ENCODE measurements at places on chromosomes 1 and 21.
A peak's percentile ranks its signal among the peaks of the same experiment; 100 is the strongest.

DNA sequence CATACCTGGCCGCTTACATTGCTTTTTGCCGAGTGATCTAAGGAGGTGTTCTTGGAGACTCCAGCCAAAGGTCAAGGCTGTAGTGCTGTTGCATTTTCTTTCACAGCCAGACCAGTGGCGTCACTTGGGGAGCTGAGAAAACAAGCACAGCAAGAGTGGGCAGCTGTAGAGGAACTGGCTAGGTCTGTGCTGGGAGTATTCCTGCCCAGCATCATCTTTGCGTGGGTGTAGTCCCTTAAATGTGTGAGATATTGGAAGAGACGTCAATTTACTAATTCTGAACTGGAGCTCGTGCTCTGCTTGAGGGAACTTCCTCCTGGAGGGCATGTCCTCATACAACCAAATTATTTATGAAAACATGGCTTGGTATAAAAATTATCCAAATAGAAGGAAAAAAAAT, 10.2 kb downstream of the UBIAD1 start:
- DNase-seq = no peak

- no peak for DNase-seq
Observed at GRCh38 chr1:30467101-30467500, 256.3 kb downstream of the MATN1 start.

GRCh38 chr1:162939035-162939434, 78.1 kb upstream of the CCDC190 start:
- DNase-seq = no peak

DNA sequence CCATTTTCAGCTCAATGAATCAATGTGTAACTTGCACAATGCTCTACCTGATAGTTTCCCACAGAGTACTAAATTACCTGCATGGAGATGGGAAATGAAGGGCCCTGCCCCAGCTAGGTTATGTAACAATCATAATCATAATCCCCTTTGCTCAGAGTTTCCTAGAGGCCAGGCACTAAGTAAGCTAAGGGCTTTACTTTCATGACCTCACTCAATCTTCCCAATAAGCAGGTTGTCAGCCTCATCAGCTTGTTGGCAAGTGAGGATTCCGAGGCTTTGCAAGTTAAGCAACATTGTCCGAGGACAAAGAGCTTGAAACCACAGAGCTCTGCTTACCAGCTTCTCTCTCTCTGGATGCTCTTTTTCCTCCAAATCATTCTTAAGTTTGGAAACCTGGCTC, 64.1 kb upstream of the NTPCR start:
- no peak for DNase-seq

DNA sequence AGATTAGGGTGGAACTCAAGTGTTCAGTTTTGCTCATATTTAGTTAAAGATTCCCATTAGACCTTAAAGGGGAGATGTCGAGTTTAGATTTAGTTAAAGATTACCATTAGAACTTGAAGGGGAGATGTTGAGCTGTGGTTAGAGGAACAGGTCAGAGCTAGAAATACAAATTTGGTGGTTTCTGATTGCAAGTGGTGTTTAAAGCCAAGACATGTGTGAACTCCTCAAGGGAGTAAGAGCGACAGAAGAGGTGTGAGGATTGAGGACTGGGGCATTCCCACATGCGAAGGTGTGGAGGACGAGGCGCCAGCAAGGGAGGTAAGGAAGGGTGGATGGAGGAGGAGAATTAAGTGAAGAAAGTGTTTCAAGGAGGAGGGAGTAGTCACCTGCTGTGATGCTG, 168.6 kb downstream of the IER5 start:
- DNase-seq = no peak

GRCh38 chr1:113255720-113256347, 134.5 kb upstream of the MAGI3 start:
- peak; percentile 4 for DNase-seq

DNA sequence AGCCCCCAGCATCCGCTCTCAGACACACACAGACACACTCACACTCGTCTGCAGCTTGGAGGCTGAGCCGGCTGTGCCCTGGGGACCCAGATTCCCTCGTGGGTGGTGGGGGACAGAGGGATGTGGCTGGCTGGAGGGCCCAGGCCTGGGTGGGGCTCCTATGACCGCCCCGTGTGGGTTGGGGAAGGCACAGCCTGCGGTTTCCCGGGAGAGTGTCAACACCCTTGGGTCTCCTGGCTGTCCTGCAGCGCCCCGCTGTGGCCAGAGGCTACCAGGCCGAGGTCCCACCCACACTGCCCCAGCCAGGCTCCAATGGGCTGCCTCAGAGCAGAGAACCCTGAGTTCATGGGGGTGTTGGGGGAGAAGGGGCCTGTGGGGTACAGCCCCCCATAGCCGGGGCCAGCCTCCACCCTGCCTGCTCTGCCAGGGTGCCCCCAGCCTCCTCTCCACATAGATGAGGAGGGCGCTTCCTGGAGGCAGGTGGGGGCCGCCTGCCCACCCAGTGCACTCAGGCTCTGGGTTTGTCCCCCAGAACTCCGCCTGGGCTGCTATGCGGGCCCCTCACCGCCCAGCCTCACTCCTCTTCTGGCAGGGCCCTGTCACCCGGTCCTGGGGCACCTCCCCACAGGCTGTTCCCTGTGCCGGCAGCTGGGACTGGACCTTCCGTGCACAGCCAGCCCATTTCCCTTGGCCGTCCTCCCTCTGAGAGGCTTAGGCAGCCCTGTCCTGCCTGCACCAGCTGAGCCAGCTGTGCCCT, at the start of gene TTC34:
TSS of gene TTC34 (minus strand) at position 159 of the 757 bp plus-strand sequence. CDS start 866 bp downstream, outside the sequence.
- DNase-seq = no peak

DNA sequence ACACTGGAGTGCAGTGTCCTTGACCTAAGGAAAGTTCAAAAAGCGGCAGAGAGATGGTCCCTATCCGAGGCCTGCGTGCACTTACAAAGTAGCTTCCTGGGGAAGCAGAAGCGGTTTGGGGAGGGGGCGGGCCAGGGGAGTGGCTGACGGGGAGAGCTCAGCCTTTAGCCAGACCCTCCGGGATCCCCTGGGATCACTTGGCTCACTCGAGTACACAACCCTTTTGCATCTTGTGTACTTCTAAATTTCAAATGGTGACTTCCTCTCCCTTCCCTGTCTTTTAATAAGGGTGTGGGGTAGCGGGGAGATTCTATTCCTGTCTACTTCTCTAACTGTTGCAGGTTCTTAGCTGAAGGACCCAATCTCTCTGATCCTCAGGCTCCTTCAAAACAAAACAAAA, 18.1 kb upstream of the SNX27 start:
- no peak for DNase-seq

DNA sequence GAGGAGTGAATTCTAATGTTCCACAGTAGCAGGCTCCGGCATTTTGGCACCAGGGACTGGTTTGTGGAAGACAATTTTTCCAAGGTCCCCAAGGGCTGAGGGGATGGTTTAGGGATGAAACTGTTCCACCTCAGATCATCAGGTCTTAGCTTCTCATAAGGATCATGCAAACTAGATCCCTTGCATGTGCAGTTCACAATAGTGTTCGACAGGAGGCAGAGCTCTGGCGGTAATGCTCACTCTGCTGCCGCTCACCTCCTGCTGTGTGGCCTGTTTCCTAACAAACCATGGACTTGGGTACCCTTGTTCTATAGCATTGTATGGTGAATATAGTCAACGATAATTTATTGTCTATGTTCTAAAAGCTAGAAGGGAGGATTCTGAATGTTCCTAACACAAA, 16.6 kb downstream of the CRNN start:
- DNase-seq = no peak

- no peak for DNase-seq
Observed at GRCh38 chr21:17529648-17530047, 16.8 kb downstream of the CXADR start.

GRCh38 chr1:180563026-180563827, 4.5 kb downstream of the OVAAL start:
- peak; percentile 45 for DNase-seq

DNA sequence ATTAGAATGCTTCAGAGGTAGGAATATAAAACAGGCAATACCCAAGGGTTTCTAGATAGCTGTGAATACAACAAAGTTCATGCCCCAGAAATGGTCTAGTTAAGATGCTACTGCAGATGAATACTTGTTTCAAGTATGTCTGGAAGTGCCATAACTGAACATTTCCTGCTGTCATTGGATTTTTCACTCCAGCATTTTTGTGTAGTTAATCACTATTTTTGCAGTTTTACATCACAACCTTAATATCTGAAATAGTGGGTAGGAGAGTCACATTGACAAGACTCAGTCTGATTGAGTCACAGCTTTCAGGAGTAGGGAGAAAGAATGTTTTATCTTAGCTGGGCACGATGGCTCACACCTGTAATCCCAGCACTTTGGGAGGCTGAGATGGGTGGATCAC, 126.4 kb upstream of the C1orf21 start:
- DNase-seq = peak; percentile 89

GRCh38 chr1:34645919-34646318, 108.9 kb upstream of the GJB5 start:
- no peak for DNase-seq

DNA sequence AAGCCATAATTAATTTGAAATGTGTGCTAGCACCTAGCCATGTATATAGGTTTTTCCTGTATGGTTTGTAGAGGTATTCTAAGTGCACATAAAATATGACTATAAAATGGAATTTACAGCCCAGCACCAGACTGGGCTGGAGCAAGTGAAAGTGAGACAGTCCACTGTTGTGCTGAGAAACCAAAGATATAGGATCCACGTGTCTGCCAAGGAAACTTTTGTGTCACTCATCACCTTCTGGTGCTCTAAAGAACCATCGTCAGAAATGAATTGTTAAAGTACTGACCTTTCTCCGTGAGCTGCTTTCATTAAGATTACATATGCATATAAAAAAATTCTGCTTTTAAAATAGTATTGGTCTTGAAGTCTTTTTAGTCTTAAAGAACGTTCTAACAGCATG, 141.0 kb upstream of the ZC3H11B start:
- DNase-seq = no peak

- no peak for DNase-seq
Observed at GRCh38 chr1:203835476-203835875, 25.9 kb upstream of the SNRPE start.

GRCh38 chr1:43492826-43493225, 37.9 kb upstream of the PTPRF start:
- DNase-seq = no peak

DNA sequence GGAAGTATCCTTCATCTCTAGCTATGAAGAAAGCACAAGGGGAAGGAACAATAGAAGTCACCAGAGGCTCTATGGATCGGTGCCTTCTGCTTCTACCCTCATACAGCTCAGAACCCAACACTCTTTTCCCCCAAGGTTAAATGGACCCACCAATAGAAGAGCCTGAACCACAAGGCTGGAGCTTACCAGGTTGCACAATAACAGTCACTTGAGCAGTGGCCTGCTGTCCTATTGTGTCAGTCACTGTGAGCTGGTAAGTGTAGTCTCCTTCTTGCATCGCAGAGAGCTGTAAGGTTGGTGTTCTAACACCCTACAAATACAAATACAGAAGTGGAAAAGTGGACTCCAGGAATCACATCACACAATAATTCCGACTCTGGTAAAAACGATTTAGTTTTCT, 103.0 kb downstream of the KIAA0319L start:
- DNase-seq = no peak

GRCh38 chr1:99970713-99971255, 988 bp downstream of the SLC35A3 start:
- no peak for DNase-seq

- no peak for DNase-seq
Observed at GRCh38 chr1:20291645-20292084, 990 bp downstream of the VWA5B1 start.

GRCh38 chr1:197675583-197676208, 99.6 kb downstream of the DENND1B start:
- DNase-seq = peak; percentile 29

- peak; percentile 12 for DNase-seq
Observed at GRCh38 chr1:181504399-181504842, 21.1 kb downstream of the CACNA1E start.

DNA sequence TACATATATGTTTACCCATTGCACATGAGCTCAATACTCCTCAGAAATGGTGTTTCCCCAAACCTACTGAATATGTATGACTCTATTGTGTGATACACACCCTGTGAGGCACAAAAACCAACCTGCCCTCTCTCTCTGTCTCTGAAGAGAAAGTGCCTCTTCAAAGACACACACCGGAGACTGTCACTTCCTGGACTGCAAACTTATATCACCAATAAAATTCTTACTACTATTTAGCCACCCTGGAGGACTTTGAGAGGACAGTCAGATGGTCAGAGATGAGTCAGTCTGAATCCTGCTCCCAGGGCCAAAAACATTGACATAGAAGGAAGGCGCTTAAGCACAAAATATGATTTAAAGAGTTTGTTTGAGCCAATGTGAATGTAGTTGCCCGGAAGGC, 110.4 kb downstream of the PPIAL4G start:
- no peak for DNase-seq

DNA sequence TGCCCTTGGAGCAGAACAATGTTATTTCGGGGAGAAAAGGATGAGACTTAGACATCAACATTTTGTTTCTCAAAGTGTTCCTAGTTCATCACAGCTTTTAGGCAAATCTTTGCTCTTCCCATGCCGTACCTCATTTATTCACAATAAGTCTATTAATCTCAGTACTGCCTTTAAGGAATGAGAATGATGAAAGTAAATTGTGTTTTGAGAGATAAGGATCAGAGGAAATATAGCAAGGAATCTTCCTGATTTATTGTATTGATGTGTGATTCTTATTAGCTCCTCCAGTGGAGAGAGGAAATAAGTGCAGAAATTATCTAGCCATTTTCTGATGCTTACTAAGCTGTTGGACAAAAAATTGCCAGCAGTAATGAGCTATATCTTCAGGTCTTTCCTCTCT, 2.0 kb downstream of the POLR3C start:
- DNase-seq = no peak

- no peak for DNase-seq
Observed at GRCh38 chr21:33033094-33033951, 7.6 kb downstream of the OLIG2 start.

- peak; percentile 79 for DNase-seq
Observed at GRCh38 chr1:155981266-155982088, 3.1 kb upstream of the ARHGEF2 start.

- no peak for DNase-seq
Observed at GRCh38 chr1:232130815-232131480, 499.0 kb downstream of the SIPA1L2 start.

- DNase-seq = no peak
Observed at GRCh38 chr1:219945795-219946194, 17.4 kb upstream of the SLC30A10 start.

- no peak for DNase-seq
Observed at GRCh38 chr1:234484218-234484617, 5.2 kb upstream of the TARBP1 start.

- DNase-seq = no peak
Observed at GRCh38 chr1:206114692-206115640, 2.2 kb downstream of the AVPR1B start.

DNA sequence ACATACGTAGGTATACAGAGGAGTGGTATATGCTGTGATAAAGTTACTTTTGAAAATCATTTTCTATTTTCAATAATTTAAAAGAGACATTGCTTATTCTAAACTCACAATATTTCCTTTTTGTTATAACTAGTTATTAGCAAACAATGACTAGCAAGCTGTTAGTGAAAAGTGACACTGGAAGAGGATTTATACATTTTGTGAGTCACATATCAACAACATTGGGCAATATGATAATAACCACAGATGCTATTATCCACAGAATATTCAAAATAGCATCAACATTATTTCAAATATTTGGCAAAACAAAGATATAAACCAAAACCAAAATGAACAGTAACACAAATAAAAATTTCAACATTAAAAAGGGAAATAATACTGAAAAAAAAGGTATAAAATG, 104.0 kb upstream of the HP1BP3 start:
- DNase-seq = no peak
